ENCODE measurements at places on chromosomes 16 and 17. TPM values are rescaled to one million over a fixed set of nuclear protein-coding genes. Genes with fewer than 3 reads are reported as not detected.

CCL18 gene
- total RNA-seq, result not detected

SLC6A2 gene
- total RNA-seq, result not detected

NOL3 gene
- total RNA-seq, result 16.9 TPM

SLC5A11 gene
- total RNA-seq, result not detected

TUBB3 gene
- 60.8 TPM for total RNA-seq

MIEN1 gene
- 57.1 TPM for total RNA-seq

ARL5C gene
- not detected for total RNA-seq

TM4SF5 gene
- not detected for total RNA-seq

MT1F gene
- 5.2 TPM for total RNA-seq

CIITA gene
- not detected for total RNA-seq

CCL8 gene
- not detected for total RNA-seq

ADAD2 gene
- not detected for total RNA-seq

ARL6IP1 gene
- total RNA-seq, result 120 TPM

CCL11 gene
- not detected for total RNA-seq

ZNF174 gene
- 6.7 TPM for total RNA-seq

CBX8 gene
- total RNA-seq, result 4.5 TPM

NDRG4 gene
- 5.6 TPM for total RNA-seq

CIBAR2 gene
- total RNA-seq, result not detected
